Left ventricle myocardium inferior (tissue), 1 donor: ENCODE measurements at places on chromosomes 6 and 20. TPM values are rescaled to one million over a fixed set of nuclear protein-coding genes. Genes with fewer than 3 reads are reported as not detected.

Gene CST2
- not detected for total RNA-seq

Gene ENPP5
- total RNA-seq = 3.0 TPM

Gene E2F1
- 1.2 TPM for total RNA-seq

Gene TUBE1
- total RNA-seq = 28.5 TPM

DNA sequence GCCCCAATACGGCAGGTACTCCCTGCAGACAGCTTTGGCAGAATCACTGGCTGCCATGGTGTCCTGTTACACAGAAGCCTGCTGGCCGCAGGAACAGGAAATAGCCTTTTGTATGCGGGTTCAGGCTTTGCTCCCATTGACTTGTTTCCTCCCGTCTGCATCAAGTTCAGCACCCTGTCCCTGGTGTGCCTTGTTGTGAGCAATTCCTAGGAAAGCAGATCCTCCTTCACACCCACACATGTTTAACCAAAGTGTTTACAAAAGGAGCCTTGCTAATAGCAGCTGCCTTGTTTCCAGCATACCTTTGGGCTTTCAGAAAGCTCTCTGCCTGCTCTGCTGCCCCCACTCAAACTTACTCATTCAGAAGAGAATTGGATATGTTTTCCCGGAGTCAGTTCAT, 127.2 kb upstream of the SUPT3H start:
- no peak for DNase-seq
- H3K27ac ChIP-seq = no peak overlapping the region
- H3K4me3 ChIP-seq = no peak overlapping the region
- H3K27me3 ChIP-seq = no peaks in the 10 kb centered on the region

- peaks cover 86% of the 10 kb centered on the region for H3K4me1 ChIP-seq
- peak overlapping the region; percentile 100 for H3K27ac ChIP-seq
- DNase-seq = no peak
- H3K4me3 ChIP-seq = peak overlapping the region; percentile 91
Measured at GRCh38 chr20:23360531-23360930, 1.5 kb upstream of the GZF1 start.

DNA sequence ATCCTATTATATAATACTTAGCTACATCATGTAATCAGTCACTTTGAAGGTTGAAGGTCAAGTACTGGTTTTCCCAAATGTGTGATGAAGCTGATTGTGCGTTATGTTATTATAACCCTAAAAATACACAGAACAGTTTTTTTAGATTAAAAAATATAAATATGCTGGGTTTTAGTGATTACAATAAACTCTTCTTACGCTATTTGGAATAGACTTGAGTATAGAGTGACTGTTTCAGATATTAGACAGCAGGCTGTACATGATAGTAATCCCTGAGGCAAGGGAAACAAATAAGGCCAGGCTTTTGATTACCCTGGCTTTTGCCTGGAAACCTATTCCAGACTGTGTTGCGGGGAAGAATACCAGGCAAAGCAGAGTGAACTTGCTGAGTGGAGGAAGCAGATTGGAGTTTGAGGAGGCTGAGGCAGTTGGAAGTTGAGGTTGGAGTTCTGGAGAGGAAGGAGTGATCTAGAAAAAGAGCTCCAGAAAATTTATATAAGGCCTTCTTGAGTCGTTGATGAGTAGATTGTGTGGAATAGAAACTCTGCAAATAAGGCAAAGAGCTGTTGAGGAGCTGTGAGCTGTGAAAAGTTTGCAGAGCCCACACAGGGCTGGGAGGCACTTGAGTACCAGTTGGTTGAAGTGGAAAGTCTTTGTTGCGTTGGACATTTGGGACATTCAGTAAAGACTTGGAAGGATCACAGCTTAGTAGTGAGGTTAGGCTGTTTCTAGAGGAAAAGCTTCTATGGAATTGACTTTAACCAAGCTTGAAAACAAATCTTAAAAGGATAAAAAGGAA, 26.4 kb downstream of the MAP3K4 start:
- peaks cover 51% of the 10 kb centered on the region for H3K4me1 ChIP-seq
- no peaks in the 10 kb centered on the region for H3K27me3 ChIP-seq
- no peak for DNase-seq
- no peak overlapping the region for H3K4me3 ChIP-seq

- H3K27me3 ChIP-seq = no peaks in the 10 kb centered on the region
- H3K4me3 ChIP-seq = no peak overlapping the region
- no peaks in the 10 kb centered on the region for H3K36me3 ChIP-seq
- no peak overlapping the region for H3K27ac ChIP-seq
Measured at GRCh38 chr6:45487645-45488044, 109.9 kb upstream of the SUPT3H start.

- peaks cover 6% of the 10 kb centered on the region for H3K36me3 ChIP-seq
- H3K4me1 ChIP-seq = peaks cover 48% of the 10 kb centered on the region
- H3K27ac ChIP-seq = peak overlapping the region; percentile 92
- DNase-seq = no peak
- no peaks in the 10 kb centered on the region for H3K27me3 ChIP-seq
Measured at GRCh38 chr20:62792940-62793756, 3.1 kb upstream of the MRGBP start.

DNA sequence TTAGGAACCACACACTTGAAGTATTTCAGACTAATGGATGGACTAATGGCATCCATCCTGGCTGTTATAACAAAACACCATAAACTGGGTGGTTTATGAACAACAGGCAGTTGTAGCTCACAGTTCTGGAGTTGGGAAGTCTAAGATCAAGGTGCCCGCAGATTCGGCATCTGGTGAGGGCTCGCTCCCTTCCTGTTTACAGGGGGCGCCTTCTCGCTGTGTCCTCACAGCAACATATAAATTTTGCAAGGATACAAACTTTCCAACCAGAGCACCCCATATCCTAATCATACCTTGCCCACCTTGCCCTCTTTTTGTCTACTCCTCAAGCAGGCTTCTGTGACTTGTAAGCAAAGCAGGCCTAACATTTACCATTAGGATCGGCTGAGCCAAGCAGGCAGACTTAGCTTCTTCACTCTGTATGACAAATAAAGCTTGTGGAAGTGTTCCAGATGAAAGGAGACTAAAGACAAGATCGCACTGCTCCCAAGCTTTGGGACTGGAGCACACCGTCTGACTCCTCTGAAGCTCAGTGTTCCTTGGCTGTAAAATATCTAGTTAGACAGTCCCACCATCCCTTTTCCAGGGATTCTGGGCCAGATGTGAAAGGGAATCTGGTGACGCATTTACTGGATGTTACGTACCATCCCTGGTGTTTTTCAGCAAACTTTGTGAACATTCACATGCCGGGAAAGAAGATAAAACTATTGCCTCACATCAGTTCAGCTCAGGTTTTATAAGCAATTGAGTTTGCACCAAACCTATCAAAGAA, 34.9 kb downstream of the GFOD1 start:
- peaks cover 98% of the 10 kb centered on the region for H3K4me1 ChIP-seq
- DNase-seq = no peak
- H3K4me3 ChIP-seq = no peak overlapping the region
- peaks cover 9% of the 10 kb centered on the region for H3K36me3 ChIP-seq

DNA sequence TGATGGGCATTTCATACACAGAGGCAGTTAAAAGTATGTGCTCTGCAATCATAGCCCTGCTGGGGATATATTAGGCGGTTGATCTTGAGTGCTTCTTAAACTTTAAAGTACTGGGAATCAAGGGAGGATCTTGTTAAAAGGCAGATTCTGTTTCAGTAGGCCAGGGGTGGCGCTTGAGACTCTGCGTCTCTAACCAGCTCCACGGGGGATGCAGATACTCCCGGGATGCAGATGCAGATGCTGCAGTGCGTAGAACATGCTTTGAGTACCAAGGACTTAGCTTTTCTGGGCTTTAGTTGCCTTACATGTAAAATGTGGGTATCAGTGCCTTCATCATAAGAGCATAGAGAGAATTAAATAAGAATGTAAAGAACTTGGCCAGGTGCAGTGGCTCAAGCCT, 44.4 kb upstream of the ENPP5 start:
- peaks cover 32% of the 10 kb centered on the region for H3K4me1 ChIP-seq
- H3K27ac ChIP-seq = no peak overlapping the region
- no peak overlapping the region for H3K4me3 ChIP-seq
- no peak for DNase-seq
- no peaks in the 10 kb centered on the region for H3K36me3 ChIP-seq

- no peaks in the 10 kb centered on the region for H3K36me3 ChIP-seq
- peaks cover 55% of the 10 kb centered on the region for H3K27me3 ChIP-seq
- no peak for DNase-seq
- no peak overlapping the region for H3K27ac ChIP-seq
- no peaks in the 10 kb centered on the region for H3K4me1 ChIP-seq
- H3K4me3 ChIP-seq = no peak overlapping the region
Measured at GRCh38 chr20:60238992-60239660, 280.9 kb downstream of the CDH26 start.

GRCh38 chr20:46704714-46705377, 4.6 kb upstream of the SLC2A10 start:
- peaks cover 41% of the 10 kb centered on the region for H3K27me3 ChIP-seq
- no peak for DNase-seq
